Naive thymus-derived CD8-positive, alpha-beta T cell (primary cell): ENCODE measurements at places on chromosomes 5 and 9.

GRCh38 chr5:74862221-74862620, 4.0 kb downstream of the FAM169A start:
- no peak for DNase-seq

DNA sequence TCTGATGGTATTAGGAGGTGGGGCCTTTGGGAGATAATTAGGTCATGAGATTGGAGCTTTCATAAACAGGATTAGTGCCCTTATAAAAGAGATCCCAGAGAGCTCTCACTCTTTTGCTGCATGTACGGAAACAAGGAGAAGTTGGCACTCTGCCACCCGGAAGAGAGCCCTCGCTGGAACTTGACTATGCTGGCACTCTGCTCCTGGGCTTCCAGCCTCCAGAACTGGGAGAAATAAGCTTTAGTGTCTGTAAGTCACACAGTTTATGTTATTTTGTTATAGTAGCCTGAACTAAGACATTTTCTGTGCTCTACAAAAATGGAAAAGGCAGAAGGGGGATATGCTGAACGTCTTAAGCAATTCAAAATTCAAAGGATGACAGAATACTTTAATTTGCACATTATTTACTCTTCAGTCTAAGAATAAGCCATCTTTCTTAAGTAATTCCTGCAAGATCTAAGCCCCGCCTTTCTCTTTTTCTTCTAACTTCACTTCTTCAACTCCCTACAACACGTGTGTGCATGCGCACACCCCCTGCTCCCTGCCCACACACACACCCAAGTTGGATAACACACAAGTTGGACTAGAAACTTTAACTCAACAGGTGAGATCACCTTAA, 17.3 kb downstream of the NFIB start:
- DNase-seq, result no peak

DNA sequence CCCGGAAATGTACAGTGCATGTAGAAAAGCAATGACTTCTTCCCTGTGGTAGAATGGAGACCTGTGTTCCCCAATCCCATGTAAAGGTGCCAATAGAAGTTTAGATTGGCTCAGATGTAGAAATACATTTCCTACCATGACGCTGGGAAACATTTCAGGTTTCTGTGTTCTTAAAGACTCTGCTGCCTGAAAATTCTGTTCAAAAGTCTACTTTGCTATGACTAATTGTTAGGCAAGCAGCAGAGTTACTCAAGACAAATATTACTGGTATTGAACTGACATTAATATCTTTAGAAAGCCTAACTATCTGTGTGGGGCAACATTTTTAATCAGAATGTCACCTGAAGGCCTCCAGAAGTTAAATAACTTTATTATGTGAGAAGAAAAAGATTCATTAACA, 75.5 kb upstream of the ELL2 start:
- DNase-seq, result no peak

DNA sequence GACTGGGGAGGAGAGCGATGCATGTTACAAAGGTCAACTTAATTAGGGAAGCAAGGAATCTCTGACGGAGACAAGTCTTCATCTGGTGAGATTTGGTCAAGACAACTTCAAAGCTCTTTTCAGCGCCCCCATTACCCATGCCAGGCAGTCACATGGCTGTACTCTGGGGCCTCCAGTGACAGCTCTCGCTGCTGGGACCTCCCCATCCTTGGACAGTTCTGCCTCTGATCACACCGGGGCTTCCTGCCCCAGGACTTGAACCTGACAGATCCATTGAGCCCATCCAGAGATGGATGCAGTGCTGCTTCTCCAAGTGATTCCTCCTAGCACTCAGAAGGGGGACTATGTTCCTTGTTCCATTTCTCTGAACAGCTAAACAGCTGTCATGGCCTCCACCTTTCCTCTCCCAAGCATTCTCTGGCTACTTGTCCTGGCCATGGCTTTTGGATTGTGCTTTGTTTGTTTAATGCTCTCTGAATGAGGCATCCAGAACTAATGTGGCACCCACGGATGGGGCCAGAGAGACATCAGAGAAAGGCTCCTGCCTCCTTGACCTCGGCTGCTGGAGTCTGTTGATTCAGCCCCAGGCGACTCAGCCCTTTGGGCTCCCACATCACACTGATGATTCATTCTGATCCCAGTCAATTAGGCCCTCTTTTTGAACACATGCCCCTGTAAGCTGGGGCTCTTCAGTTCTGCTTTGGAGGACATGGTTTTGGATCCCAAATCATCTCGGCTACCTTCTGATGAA, 122.1 kb upstream of the ADAMTS16 start:
- DNase-seq, result no peak

- DNase-seq, result no peak
Measured at GRCh38 chr5:166377756-166378155, 1913.7 kb upstream of the WWC1 start.

GRCh38 chr9:129869585-129870501, 34.6 kb downstream of the USP20 start:
- DNase-seq, result no peak

DNA sequence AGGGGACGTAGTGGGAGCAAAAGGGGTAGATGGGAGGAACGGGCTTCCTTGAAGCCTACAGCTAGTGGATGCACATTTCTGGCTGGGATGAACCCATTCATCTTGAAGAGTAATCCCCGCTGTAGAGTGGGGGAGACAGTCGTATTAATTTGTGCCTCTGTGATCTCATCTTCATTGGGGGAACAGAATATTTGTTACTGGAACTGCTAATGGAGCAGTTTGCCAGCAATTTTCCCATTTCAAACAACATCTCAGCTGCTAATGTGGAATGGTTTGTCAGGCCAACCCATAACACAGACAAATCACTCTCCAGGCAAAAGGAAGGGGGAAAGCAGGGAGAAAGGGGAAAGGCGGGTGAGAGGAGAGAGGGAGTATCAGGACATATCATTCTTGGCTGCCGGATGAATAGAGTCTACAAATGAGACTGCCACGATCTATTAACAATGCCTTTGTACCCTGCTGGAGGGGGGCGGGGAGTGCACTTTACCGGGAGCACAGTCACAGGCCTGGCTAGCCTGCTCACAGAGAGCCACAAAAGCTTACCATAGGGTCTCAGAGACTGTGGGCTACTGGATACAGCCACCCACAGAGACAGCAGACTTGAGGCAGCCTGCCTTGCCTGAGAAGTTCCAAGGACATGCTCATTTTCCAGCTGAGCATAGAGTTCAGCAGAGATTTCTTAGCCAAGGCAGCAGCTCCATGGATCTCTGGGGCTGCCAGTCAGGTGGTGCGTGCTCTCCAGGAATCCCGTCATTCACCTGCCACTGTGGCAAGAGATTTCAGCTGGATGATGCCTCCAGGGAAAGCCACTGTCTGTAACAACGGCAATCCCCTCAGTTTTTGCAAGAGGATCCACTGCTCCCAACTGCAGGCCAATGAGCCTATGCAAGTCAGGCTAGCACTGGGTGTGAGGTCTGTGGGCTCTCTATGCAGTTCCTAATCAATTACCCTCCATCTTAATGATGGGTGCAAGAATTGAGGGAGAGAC, 217.7 kb upstream of the PANK3 start:
- no peak for DNase-seq

GRCh38 chr5:108054349-108054748, 327.5 kb downstream of the FBXL17 start:
- no peak for DNase-seq

DNA sequence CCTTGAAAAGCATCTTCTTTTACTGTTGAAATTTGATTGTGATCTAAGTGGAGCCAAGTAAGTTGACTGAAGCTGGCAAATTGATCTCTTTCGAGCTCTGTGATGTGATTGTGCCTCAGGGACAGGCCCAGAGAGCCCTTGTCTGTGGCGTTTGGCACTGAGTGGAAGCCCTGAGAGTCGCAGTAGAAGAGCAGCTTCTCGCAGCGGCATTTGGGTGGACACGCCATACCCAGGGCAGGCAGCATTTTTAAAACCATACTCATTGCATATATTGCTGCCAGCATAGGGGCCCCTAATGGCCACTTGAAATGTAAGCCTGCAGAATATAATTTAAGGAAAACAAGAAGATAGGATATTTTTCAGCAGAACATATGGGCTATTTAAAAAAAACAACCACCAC, 894 bp downstream of the LRRTM2 start:
- no peak for DNase-seq

GRCh38 chr9:123421801-123422455, 65.9 kb downstream of the CRB2 start:
- no peak for DNase-seq

DNA sequence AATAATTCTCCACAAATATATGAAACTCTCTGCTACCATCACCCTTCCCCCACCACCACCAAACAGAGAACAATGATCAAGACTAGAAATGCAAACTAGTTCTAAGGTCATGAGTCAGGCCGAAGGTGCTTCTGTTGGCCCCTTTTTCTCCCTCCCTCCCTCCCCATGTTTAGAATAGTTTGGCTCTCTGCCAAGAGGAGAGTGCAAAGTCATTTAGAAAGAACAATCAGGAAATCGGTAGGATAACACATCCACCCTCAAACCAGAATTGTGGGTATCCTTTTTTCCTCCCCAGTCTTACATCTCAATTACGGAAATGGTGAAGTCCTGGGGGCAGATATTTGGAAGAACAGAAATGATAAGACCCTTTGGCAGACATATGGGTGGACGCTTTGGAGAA, 170.1 kb downstream of the SLF1 start:
- DNase-seq, result no peak

GRCh38 chr9:106936680-106937079, 73.7 kb downstream of the ZNF462 start:
- DNase-seq, result no peak

GRCh38 chr9:83178717-83179116, 115.8 kb upstream of the RASEF start:
- DNase-seq, result no peak

- DNase-seq, result no peak
Measured at GRCh38 chr5:167576897-167577296, 714.5 kb upstream of the WWC1 start.
